ENCODE measurements at places on chromosomes 3 and 15.
A peak's percentile ranks its signal among the peaks of the same experiment; 100 is the strongest.

DNA sequence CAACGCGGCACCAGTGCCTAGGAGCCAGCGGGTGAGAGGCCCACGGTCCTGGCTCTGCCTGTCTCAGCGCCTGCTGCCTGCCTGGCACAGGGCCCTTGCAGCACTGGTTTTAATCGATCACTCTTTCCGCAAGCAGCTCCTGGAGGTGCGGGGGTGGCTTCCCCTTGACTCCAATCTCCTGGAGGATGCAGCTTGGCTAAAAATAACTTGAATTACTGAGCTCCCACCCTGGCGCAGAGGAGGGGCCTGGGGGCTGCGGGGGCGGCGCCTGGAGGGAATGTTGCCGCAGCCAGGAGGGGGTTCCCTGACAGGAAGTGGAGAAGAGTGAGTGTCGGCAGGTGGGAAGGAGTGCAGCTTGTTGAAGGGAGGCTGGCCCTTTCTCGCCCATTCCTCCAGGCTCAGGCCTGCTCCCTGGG is 9.9 kb upstream of the RPL29 start:
- peak; percentile 53 for DNase-seq

GRCh38 chr3:94398036-94398435 is 335.2 kb downstream of the NSUN3 start:
- DNase-seq: no peak

GRCh38 chr3:112293368-112294321 is at the start of gene SLC9C1:
Gene SLC9C1, minus strand, starts transcription at chr3:112294216. Its CDS starts 7,425 bp downstream, at chr3:112286791.
- DNase-seq: peak; percentile 39

DNA sequence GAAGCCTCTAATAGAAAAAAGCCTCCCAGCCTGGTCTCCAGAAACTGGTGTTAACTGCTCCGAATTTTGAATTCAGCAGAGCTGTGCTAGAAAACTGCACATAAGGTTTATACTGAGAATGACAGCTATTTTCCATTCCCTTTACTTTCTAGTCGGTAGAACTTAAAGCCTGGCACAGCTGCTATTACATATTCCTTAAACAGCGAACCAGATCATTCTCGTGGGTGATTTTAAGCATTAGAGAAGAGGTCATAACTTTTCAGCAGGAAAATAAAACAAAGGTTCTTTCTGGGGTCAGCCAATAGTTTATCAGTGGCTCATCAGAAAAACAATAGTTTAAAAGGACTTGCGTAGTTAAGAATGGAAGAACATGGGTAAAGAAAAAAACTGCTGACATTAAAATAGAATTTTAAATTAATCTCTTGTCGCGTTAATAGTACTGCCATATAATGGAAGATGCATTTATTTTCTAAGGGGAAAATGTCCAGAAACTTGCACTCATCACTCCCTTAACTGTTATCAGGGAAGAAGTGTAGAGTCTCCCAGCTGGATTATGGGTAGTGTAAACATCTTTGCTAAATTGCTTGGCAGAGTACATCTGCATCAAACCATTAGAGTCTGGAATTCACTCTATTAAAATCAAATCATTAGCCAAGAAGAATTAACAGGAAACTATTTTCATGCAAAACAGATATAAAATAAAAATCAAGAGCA is 7.9 kb downstream of the VGLL4 start:
- no peak for DNase-seq

DNA sequence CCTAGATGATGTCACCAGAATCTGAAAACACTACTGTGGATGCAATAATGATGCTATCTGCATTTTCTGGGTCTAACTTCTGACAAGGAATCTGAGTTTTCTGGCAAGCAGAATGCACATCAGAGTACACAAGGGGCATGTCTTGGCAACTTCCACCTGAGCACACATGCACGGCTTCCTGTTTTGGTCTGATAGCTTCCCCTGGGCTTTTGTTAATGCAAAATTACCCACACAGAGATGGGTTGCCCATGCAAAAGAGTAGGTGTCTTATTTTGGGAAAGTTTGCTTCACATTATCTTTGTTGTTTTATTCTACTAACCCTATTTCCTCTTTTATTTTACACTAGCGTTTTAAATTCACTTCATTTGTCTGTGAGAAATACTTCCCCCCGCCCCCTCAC is 74.2 kb upstream of the SATB1 start:
- DNase-seq: no peak

DNA sequence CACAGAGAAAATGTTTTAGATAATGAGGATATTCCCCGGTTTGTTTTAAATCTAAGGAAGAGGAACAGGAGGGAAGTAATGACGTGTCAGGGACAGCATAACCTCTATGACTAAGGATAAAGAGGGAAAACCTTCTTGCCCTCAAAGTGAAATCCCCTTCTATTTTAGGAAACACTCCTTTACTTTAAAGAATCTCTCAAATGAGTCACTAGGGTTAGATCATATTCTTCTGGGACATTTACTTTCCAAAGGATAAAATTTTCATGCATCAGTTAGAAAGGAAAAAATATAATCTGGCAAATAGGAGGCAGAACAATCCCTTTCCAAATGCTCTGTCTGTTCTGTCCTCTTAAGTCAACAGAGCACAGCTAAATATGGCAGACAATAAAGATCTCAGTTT is 43.2 kb upstream of the UBE2E2 start:
- peak; percentile 59 for DNase-seq

DNA sequence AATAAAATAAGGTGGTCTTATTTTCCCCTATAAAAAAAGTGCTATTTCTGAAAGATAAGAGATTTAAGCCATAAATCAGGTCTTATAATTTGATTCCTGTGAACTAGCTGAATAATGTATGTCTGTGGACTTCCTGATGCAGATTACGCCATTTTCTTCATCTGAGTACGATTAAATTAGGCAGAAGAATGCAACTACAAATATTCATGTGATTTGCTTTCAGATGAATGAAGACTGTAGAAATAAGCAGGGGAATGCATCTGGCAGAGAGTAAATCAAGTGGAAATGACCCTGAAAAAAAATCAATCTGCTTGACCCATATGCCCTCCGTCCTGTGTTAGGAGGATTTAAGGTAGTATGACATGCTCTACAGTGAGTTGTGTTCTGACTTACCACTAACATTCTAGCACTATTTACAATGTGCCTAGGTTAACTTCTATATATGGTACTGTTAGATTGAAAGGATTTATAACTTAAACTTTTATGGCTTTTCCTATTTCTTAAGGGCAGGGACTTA is 14.7 kb downstream of the BNIP2 start:
- no peak for DNase-seq

GRCh38 chr3:136637176-136637575 is 115.0 kb downstream of the STAG1 start:
- no peak for DNase-seq

DNA sequence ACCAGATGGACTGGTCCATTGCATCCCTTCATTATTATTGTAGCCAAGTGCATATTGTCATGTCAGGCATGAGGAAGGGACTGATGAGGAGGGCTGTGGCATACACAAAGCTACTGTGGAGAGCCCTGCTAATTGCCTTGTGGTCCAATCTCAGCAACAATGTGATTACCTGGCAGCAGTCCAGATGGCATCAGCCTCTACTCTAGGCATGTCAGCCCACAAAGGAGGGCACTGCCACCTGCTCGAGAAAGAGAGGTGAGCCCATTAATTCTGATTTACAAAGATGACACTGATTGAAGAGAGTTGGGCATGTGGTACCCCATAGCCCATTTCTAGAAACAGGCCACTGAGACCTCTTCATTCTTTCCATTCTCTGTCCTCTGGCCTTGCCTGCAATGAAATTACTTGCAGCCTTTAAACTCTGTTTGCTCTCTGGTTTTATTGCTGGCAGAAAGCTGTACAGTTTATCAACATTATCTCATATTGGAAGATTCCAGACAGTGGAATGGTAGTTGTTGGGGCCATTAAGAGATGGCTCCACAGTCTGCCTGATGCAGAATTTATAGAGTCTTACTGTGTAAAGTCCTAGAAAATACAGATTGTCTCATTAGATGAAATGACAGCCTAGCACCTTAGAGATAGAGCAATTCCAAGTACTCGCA is 307.7 kb downstream of the ARPP21 start:
- no peak for DNase-seq

- DNase-seq: no peak
These were observed at the start of gene FRMD4B for GRCh38 chr3:69385723-69386555. Gene FRMD4B, minus strand, starts transcription at chr3:69386088. Its CDS starts 99 bp downstream, at chr3:69385989.

GRCh38 chr3:172461530-172462138 is 13.4 kb upstream of the GHSR start:
- DNase-seq: no peak

GRCh38 chr3:125239266-125239665 is 26.7 kb upstream of the SLC12A8 start:
- DNase-seq: no peak

DNA sequence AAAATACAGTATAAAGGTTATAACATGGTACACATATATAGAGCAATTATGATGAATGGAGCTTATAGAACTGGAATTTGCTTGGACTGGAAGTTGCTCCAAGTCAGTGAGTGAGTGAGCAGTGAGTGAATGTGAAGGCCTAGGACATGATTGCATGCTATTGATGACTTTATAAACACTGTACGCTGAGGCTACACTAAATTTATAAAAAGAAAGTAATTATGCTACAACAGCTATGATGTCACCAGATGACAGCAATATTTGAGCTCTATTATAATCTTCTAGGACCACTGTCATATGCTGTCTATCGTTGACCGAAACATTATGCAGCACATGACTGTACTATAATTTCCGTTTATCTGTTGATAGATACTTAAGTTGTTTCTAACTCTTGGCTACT is 463.3 kb downstream of the EPHA6 start:
- no peak for DNase-seq

DNA sequence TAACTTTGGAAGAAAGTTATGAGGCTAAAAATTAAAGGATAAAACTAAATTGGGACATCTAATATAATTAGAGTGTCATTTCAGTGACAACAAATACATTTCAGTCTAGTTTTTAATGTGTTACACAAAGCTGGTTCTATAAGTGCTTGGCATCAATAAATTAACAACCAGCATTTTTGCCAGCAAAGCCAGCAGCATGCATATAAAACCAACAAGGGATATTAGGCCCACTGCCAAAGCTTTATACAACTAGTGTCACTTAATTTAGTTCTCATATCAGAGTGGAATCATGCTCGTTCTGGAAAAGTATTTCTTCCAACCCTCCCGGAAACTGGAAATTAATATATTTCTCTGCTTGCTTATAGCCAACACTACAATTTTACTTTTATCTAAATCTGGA is 88.8 kb downstream of the THBS1 start:
- no peak for DNase-seq

DNA sequence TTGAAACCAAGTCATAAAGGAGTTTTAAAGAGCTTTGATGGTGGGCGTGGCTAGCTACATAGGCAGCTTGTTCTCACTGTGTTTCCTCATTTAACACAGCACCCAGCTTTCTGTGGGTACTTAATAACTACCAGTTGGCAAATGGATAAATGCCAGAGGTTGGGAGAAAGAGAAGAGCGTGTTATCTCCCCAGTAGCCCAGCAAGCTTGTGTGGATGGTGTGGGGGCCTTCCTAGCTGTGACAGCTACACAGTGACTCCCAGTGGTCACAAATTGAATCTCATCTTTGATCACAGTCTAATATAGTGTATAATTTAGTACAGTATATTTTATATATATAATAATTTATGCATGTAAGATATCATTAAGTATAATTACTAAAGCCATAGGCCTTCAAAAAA is 984.1 kb downstream of the EPHA3 start:
- peak; percentile 6 for DNase-seq

DNA sequence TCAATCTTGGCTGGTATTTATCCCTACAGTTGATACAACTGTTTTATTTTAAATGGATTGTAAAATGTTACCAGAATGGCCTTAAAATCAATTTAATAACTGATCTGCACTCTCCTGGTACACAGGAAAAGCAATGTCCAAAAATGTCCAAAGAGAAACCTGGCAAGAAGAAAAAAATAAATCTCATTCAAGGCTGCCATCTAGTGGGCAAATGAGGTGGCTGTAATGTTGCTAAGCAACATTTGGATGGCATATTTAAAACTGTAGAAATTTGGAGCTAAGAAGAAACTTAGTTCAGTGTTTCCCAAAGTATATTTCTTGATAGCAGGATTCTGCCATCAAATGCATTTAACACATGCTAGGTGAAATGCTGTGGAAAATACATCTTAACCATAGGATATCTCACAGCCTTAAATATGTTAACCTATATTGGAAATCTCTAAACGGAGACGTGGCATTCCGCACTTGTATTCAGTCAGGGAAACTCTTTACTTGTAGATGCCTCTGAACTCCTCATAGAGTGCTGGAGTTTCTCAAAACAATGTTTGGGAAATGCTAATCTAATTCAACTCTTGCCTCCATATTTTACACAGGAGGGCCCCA is 216.8 kb downstream of the ERC2 start:
- peak; percentile 27 for DNase-seq

DNA sequence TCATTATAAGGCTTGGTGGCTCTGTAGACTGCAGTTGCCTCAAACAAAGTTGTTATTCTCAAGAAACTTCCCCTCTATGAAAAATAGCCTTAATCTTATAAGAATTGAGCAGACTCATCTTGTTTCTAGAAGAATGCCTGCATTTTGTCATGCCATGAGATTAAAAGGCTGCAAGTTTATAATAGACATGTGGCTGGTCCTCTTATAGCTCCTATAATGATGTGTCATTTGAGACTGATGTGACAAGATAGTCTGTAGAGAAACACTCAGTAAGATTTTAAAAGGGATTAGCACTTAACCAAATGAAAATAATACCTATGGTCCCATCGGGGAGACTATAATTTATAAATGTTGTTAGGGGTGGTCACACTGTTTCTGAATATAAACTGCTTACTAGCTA is 312.5 kb downstream of the OXSM start:
- no peak for DNase-seq

DNA sequence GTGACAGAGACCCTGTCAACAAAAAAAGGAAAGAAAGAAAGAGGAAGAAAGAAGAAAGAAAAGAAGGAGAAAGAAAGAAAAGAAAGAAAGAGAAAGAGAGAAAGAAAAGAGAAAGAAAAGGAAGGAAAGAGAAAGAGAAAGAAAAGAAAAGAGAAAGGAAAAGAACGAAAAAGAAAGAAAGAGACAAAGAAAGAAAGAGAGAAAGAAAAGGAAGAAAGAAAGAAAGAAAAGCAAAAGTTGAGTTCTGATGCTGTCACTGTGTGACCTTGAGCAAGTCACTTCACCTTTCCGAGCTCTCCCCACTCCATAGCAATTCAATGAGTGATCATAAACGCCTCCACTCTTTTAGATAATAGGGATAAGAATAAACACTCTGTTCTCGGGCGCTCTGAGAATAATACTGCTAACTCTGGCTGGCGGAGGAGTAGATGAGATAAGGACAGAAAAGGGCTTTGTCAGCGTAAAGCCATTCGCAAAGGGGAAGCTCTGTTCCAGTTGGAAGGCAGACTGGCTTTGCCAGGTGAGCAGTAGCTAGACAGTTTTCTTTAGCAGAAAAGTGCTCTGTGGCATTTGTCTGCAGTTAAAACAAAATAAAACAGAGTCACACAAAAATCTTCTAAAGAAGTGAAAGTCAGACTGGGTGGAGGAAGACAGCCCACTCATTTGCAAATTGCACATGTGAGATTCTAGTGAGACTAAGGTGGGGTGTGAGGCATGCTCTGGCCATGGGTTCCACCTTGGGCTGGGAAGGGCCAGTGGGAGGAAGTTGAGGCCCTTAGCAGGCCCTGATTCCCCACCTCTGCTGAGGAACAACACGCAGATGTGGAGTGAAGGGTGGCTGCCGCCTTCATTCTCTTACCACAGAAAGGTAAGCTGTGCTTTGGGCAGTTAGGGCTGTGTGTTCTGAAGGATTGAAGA is 9.6 kb upstream of the FLNB start:
- DNase-seq: no peak
